ENCODE measurements at places on chromosomes 4 and X.

- DNase-seq: no peak
- no peak overlapping the region for H3K4me3 ChIP-seq
- H3K27me3 ChIP-seq: peaks cover 52% of the 10 kb centered on the region
- H3K36me3 ChIP-seq: no peaks in the 10 kb centered on the region
Observed at GRCh38 chrX:19512961-19513360, 2.3 kb downstream of the MAP3K15 start.

DNA sequence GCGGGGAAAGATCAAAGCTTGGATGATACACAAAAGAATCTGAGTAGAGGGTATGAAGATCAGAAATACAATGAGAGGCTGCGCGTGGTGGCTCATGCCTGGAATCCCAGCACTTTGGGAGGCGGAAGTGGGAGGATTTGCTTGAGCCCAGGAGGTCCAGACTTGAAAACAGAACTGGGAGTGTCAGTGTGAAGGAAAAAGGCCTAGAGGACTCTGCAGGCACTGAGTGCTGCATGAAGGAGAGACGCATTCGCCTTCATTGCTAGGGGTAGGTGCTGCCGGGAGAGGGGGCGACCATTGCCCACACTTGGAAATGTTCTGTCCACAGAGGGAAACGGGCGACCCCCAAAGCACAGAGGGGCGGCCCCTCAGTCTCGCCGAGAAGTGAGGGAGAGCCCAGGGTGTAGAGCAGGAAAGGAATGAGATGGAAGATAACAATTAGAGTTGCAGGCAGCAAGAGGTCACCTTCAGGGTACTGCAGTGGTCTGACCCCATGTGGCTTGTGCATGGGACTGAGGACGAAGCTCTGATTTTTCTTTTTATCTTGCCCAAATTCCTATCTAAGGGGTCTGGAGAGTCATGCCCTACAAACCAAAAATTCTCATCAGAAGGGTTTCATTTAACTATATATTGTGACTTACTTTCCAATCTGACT, 31.8 kb upstream of the ARSD start:
- no peaks in the 10 kb centered on the region for H3K36me3 ChIP-seq
- H3K27ac ChIP-seq: no peak overlapping the region
- H3K4me1 ChIP-seq: no peaks in the 10 kb centered on the region
- DNase-seq: no peak

- no peak overlapping the region for H3K4me3 ChIP-seq
- H3K27ac ChIP-seq: no peak overlapping the region
- H3K36me3 ChIP-seq: no peaks in the 10 kb centered on the region
- no peaks in the 10 kb centered on the region for H3K27me3 ChIP-seq
- no peaks in the 10 kb centered on the region for H3K4me1 ChIP-seq
Observed at GRCh38 chrX:49934148-49934547, 11.8 kb downstream of the CLCN5 start.

- H3K4me3 ChIP-seq: no peak overlapping the region
- no peaks in the 10 kb centered on the region for H3K4me1 ChIP-seq
- H3K27ac ChIP-seq: no peak overlapping the region
- H3K27me3 ChIP-seq: no peaks in the 10 kb centered on the region
Observed at GRCh38 chrX:44062840-44063239, 89.7 kb upstream of the NDP start.

GRCh38 chr4:102578819-102579218, 77.7 kb downstream of the NFKB1 start:
- H3K27ac ChIP-seq: peak overlapping the region; percentile 39
- H3K4me1 ChIP-seq: peaks cover 77% of the 10 kb centered on the region
- no peak overlapping the region for H3K4me3 ChIP-seq
- DNase-seq: peak; percentile 39
- H3K36me3 ChIP-seq: peaks cover 68% of the 10 kb centered on the region
- no peaks in the 10 kb centered on the region for H3K27me3 ChIP-seq

DNA sequence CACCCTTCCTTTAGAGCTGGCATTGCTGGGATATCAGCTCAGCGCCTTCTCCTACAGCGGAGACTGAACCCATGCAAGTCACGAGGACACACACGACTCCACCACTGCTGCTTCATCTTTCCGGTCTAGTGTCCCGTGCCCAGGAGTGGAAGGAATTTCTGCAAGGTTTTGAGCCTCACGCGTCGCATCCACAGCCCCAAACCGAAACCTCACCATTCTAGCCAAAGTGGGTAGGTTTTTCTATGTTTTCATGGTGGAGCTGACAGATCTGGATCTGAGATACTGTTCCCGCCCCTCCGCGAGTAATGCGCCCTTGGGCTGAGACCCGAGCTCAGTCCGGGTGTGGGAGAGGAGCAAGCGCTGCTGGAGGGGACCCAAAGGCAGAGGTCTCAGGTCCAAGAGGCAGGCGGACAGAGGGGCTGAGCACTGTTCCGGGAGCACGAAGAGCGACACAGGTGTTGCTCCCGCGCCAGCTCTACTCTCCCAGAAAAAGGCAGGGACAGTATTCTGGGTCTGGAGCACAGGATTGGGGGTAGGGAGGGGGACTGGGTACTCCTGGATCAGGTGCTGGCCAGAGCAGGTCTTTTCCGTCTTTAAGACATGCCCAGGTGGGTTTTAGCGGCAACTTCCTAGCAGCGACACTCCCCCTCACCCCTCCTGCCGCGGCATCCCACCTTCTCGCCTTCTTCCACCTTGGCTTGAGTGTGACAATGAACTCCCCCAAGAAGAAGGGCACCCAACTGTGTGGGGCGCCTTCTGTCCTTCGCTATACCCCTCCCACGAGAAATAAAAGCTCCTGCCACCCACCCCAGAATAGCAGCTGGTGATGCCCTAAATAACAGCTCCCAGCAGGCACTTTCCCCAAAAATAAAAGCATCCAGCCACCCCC, 1.8 kb downstream of the EPHA5 start:
- H3K4me3 ChIP-seq: no peak overlapping the region
- peaks cover 37% of the 10 kb centered on the region for H3K27me3 ChIP-seq
- no peak overlapping the region for H3K27ac ChIP-seq
- peaks cover 4% of the 10 kb centered on the region for H3K4me1 ChIP-seq

GRCh38 chrX:14027036-14027435, 2.7 kb downstream of the GEMIN8 start:
- no peaks in the 10 kb centered on the region for H3K27me3 ChIP-seq
- H3K4me3 ChIP-seq: peak overlapping the region; percentile 8
- H3K36me3 ChIP-seq: peaks cover 5% of the 10 kb centered on the region
- H3K4me1 ChIP-seq: peaks cover 38% of the 10 kb centered on the region
- peak; percentile 38 for DNase-seq
